GM18507 (cell line): ENCODE measurements at places on chromosomes 2 and 18.

DNA sequence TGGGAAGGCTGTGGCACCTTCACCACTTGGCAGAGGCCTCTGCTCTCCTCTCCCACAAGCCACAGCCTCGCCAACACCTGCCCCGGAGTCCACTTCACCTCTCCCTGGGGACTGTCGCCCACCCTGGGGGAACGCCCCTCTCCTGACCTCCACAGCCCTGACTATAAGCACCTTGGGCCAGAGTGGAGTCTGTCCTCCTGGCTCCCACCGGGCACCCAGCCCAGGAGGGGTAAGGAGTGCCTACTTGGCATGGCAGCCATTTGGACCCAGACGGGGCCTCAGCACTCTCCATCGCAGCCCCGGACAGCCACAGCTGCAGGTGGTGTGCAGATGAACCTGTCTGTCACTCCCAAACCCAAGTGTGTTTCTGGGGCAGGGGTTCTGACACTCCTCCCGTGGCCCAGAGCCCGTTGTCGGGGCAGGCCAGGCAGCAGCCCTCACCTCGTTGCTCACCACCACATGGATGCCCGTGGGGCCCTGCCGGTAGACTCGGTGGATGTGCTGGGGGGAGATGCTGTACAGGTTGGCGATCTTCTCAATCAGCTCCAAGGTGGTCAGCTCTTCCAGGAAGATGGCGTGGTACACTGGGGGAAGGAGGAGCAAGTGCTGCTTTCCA is 53.5 kb downstream of the TFCP2L1 start:
- DNase-seq = no peak

- DNase-seq = no peak
These were observed 65.4 kb downstream of the FAM168B start for GRCh38 chr2:131027566-131028528.

- DNase-seq = no peak
These were observed 27.2 kb downstream of the TNS1 start for GRCh38 chr2:217975626-217976025.

GRCh38 chr18:80157708-80158343 is 48.8 kb downstream of the ADNP2 start:
- DNase-seq = no peak

GRCh38 chr18:3620146-3621119 is 170.5 kb downstream of the TGIF1 start:
- DNase-seq = no peak
